ENCODE measurements at places on chromosomes 16 and 17.

DNA sequence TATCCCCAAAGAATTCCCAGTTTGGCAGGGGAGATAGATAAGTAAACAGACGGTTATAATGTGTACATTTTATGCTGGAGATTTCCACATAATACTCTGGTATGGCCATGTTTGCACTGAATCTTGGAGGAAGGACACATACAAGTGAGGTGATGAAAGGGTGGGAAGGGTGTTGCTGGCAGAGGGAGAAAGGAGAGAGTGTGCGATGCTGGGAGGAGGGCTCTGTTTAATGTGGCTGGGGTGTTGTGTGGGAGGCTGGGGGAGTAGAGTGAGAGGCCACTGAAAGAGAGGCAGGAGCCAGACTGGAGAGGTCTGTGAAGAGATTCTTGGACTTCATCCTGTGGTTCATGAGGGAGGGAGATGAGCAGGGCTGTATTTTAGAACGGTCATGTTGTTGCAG, 87.6 kb downstream of the SPACA3 start:
- DNase-seq = no peak

GRCh38 chr17:35733366-35733765, 1.9 kb downstream of the RASL10B start:
- DNase-seq = no peak

GRCh38 chr17:38893113-38893512, 23.3 kb downstream of the LASP1 start:
- DNase-seq = no peak

DNA sequence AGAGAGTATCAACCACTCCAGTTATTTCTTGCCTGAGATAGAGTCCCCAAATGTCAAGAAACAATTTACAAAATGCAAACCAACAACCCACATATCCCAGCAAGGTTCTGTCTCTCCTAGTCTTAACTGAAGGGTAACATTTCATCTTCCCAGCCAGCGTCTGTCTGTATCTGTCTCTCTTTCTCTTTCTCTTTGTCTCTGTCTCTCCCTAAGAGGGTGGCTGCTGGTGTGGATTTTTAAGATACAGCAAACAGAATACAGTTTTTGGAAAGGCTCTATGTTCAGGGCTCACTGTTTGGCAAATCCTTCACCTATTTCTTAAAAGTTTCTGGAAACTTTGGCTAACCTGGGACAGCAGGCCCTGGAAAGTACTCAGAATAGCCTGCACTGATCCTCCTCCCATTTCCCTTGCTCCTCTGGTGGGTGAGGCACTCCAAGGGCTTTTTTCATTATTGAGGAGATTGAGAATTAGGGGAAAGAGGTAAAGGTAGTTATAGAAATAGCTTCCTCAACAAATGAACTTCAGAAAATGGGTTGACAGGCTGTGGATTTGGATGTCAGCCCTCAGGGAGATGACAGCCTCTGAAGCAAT, 6.2 kb downstream of the HOXB4 start:
- no peak for DNase-seq

DNA sequence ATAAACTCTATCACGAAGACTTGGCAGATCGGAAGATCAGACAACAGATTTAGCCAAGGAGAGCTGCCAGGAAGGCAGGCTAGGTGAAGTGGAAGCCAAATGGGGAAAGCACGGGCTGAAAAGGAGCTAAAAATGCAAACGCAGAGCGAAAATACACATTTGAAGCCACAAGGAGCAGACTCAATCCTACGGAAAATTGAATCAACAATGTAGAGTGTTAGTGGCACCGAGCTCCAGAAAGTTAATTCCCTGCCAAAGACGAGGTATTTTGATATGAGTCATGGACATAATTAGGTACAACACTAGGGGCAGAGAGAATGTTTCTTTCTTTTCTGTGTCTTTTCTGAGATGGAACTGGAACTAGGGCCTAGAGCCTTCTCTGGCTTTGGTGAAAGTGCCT, 20.7 kb downstream of the GSG1L start:
- no peak for DNase-seq

DNA sequence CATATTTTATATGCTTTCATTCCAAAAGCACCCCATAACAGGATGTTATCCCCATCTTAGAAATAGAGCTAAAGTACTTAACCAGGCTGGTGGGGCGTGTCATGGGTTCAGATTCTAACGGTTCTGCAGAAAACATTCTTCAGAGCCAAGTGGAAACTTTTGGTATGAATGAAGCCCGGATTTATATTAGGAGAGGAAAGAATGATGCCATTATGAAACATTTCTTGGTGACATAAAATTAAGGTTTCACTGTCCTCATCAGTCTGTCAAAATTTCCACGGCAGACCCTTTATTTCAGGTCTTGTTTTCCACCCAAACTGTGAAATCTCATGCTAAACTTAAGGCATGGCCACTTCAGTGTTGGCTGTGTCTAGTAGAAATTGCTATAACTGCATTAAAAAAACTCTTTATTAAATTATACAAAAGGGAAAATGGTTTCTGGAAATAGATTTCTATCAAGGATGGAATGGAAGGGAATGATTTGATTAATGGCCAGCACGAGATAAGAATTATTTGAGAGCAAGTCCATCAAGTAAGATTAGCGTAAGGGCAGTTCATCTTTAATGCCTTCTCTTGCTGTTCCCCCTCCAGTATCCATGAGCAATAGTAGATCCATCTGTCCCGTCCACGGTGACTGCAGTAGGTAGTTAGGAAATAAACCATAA, 11.7 kb downstream of the PRKCA start:
- no peak for DNase-seq

GRCh38 chr16:29737713-29738112, 8.1 kb downstream of the C16orf54 start:
- peak; percentile 39 for DNase-seq

GRCh38 chr16:73743665-73744496, 552.7 kb upstream of the PSMD7 start:
- DNase-seq = peak; percentile 24

- no peak for DNase-seq
Measured at GRCh38 chr17:40178660-40179059, 1.4 kb downstream of the RAPGEFL1 start.

Measured in colonic mucosa (tissue), 4 donors.